ENCODE measurements at places on chromosomes 7 and 10. TPM values are rescaled to one million over a fixed set of nuclear protein-coding genes. Genes with fewer than 3 reads are reported as not detected.

Gene GIMAP7
- total RNA-seq, result 27.3 TPM

Gene TUBAL3
- total RNA-seq, result not detected

Gene ITGA8
- total RNA-seq, result 7.1 TPM

Gene C10orf143
- total RNA-seq, result 3.7 TPM

Gene SLC25A13
- 30.5 TPM for total RNA-seq

Gene LRGUK
- total RNA-seq, result 0.87 TPM

Gene ZC3HAV1L
- total RNA-seq, result 13.6 TPM

Gene STEAP4
- total RNA-seq, result 94.1 TPM

Gene TNPO3
- total RNA-seq, result 34.7 TPM

Gene ACTA2
- total RNA-seq, result 204 TPM

Gene HIP1
- 38.4 TPM for total RNA-seq

Gene ACSM6
- total RNA-seq, result not detected

Gene HHEX
- total RNA-seq, result 6.8 TPM

Gene HKDC1
- 0.10 TPM for total RNA-seq

Gene PPP1R17
- total RNA-seq, result not detected

GRCh38 chr7:27912751-27913150, 172.8 kb downstream of the TAX1BP1 start:
- DNase-seq, result no peak

- no peak for DNase-seq
Measured at GRCh38 chr7:41576166-41576565, 126.7 kb downstream of the INHBA start.

- DNase-seq, result no peak
Measured at GRCh38 chr10:75593692-75594556, 162.5 kb downstream of the LRMDA start.

DNA sequence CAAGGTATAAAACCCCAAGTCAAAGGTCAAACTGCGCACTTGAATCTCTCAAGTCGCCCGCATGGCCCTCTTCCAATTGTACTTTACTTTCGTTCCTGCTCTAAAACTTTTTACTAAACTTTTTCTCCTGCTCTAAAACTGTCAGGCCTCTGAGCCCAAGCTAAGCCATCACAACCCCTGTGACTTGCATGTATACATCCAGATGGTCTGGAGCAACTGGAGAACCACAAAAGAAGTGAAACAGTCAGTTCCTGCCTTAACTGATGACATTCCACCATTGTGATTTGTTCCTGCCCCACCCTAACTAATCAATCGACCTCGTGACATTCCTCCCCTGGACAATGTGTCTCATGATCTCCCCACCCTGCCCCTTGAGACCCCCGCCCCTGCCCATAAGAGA, 35.6 kb upstream of the PIK3CG start:
- no peak for DNase-seq

DNA sequence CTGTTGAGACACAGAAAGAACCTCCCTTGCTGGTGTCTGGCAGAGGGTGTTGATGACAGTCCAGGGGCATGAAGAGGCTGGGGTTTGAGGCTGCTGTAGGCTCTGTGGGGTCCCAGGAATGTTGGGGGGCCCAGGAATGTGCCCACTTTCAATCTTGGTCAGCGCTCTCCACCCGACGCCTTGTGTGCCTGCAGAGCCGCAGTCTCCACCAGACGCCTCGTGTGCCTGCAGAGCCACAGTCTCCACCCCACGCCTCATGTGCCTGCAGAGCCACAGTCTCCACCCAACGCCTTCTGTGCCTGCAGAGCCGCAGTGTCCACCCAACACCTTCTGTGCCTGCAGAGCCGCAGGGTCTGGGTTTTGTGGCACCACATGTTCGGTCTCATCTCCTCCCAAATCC, 84.0 kb downstream of the ADARB2 start:
- peak; percentile 74 for DNase-seq

DNA sequence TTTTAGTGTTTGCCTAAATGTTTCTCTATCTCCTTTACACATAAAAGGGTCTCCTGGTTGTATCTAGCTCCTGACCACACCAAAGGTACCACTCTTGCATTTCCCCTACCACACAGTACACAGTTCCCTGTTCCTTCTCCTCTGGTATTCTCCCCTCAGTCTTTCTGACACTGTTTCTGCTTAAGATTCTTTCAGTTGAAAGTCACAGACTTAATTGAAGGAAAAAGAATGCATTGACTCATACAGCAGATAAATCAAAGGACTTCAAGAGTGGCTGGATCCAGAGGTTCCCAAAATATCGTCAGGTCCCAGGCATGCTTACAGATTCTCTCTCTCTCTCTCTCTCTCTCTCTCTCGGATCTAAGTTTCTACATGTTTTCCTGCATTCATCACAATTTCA, 185.6 kb upstream of the LRGUK start:
- DNase-seq, result no peak

- no peak for DNase-seq
Measured at GRCh38 chr10:23433701-23434100, 5.2 kb upstream of the OTUD1 start.

DNA sequence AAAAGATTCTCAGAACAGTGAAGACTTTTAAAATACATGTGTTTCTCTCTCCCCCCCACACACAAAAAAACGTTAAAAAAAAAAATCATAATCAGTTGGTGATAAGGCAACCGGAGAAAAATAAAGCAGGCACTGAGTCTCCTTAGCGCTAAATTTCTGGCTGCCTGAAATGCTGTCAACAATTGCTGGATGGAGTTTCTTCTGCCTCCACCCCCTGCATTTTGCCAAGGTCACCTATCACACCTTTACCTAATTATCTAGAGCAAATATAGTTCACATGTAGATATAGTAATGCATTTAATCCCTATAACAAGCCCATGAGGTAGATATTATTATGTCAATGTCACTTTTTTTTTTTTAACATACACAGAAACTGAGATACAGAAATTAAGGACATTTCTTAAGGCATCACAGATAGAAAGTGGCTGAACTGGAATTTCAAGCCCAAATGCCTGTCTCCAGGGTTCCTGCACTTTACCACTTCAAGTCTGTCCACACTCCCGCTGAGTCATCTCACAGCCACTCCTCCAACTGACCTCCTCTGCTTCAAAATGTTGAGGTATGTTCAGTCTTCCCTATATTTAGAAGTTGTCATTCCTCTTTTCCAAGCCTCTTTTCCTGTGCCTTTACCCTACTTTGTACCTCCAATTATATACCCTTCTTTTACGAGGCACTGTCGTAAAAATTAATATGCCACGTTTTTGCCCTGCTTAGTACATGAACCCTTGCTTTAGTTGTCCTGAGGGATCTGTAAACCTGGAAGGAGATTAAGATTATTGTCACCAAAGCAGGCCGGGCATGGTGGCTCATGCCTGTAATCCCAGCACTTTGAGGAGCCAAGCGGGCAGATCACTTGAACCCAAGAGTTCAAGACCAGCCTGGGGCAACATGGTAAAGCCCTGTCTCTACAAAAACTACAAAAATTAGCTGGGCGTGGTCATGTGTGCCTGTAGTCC, 72.8 kb upstream of the MPP7 start:
- DNase-seq, result no peak

GRCh38 chr7:38858259-38858884, 50.6 kb downstream of the VPS41 start:
- DNase-seq, result no peak

DNA sequence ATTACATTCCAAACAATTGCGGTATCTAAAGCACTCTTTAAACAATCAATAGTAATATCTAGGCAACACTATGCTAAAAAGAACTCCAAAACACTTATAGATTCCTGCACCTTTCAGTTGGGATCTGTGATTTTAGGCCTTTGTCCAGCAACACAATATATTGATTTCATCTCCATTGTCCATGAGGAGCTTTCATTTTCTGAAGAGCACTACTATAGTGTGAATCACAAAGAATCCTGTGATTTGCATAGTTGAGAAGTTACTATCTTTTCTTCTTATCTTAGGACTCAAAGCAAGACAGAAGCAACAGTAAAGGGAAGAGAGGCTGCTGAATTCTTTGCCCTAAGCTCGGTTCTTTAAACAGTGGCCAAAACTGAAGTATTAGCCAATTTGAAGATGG, 846.8 kb downstream of the IPMK start:
- DNase-seq, result no peak

DNA sequence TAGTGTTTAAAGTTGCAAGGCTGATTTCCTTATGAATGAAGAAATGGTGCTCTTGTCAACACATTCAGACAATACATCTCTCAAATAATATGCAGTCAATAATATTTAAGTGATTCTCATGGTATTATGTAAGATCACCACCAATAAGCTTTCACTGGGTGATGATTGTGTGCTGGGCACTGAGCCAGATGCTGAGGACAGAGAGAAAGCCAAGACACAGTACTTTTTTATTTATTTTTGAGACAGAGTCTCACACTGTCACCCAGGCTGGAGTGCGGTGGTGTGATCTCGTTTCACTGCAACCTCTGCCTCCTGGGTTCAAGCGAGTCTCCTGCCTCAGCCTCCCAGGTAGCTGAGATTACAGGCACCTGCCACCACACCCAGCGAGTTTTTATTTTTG, 130.6 kb upstream of the LSM8 start:
- DNase-seq, result no peak

GRCh38 chr10:52679117-52679516, 93.5 kb downstream of the MBL2 start:
- DNase-seq, result no peak

DNA sequence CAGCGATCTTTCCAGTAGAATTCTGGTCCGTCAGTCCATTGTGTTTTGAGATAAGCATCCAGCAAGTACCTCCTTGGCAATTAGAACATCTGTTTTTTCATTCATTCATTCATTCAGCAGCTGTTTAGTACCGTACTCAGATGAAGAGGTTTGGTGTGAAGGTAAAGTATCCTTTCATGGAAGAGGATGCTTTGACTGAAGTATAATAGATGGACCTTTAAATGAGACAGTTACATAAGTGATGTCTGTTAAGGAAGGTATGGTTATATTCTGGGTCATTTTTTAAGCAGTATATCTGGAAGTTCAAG, 1.2 kb downstream of the MAPK8 start:
- DNase-seq, result no peak

- DNase-seq, result no peak
Measured at GRCh38 chr10:91604553-91605534, 28.0 kb downstream of the PPP1R3C start.

- DNase-seq, result no peak
Measured at GRCh38 chr10:73628405-73628804, 12.9 kb downstream of the MYOZ1 start.

GRCh38 chr7:102288285-102288930, 1.7 kb downstream of the SH2B2 start:
- no peak for DNase-seq

DNA sequence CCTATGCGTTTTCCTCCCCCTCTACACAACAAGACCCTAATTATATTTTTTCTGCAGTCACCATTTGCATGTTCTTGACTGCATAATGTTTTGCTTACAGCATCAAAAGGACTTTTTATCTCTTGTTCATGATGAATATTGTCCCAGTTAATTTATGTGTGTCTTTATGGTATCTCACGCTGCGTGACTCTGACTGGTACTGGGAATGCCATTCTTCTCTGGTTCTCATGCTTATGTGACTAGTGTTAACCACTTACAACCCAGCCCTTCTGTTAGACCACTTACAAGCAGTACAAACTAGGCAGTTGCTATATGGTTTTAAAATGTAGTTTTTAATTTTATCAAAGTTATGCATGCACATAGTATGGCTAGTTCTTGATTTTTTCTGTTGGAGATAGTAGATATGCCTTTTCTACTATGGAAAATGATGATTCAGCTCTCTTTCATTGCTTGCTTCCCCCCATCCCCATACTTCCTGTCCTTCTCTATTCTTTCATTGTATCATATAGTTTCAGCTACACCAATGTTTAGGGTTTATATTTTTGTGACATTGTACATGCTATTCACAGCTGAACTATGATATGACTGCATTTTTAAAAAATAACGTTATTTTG, 24.9 kb downstream of the BZW2 start:
- DNase-seq, result no peak

GRCh38 chr10:69972981-69973397, 79.7 kb upstream of the MACROH2A2 start:
- no peak for DNase-seq

DNA sequence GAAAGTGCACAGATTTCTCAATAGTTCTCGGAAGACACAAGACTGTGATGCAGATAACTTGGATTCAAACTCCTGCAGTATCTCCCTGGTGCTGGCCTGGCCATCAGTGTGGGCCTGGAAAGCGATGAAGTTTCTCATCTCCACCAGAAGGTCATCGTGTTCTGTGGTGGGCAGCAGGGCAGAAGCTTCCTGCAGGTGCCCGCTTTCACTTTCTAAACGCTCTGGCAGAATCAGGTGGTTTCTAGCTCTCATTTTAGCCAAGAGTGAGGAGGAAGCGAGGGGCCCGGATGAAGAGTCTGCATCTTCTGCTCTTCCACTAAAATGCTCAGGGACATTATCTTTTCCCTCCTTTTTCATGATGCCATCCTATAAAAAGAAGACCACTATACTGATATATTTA, 63.0 kb upstream of the DRGX start:
- no peak for DNase-seq

- no peak for DNase-seq
Measured at GRCh38 chr7:33392148-33392547, 262.8 kb downstream of the BBS9 start.

DNA sequence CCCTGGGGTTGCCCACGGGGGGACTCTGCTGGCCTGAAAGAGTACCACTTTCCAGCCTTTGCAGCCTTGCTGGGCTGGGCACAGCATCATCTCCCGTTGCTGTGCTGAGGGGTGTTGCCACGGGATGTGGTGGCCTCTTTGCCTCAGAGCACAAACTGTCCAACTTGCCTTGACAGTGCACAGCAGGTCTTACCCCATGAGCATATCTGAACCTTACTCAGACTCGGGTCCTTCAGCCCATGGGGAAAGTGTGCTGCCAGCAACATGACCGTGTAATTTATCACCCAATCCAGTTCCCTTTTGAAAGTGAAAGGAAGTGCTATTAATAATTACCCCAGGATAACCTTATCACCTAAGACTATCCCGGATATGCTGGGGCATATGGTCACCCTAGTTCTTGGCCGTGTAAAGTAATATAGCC, 46.8 kb downstream of the TBXAS1 start:
- no peak for DNase-seq

DNA sequence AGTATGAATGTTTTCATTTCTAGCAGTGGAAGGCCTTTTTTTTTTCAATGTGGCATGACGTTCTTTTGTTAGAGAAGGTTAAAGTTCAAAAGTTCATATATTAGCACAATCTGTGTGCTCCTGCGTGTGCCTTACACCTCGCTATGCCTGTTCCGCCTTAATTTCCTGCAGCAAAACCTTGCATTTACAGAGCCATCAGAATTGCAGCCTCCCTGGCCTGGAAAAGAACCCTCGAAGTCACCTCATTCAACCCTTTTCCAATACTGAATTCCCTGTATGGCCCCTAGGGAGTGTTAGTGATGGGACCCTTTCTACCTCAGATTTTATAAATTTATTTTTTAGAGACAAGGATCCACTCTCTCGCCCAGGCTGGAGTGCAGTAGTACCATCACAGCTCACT, 103.5 kb upstream of the ZNF438 start:
- no peak for DNase-seq

DNA sequence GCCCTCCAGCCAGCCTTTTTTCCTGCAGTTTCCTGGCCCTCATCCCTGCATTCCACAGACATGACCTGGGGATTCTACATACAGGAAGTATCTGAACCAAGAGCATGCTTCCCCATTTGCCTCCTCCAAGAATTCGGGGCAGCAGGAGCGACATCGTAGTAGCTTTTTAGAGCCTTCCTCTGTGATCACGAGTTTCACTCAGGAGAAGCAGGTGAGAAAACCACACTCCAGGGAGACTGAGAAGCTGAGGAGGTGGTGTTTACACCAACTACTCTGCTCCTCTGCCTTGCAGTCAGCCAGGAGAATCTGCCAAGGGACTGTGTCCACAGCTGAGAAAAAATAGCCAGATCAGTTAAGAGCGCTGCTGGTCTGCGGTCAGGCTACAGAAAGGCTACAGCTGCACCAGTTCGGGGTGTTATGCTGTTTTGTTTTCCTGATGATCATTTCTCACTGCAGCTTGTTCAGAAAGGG, 54.1 kb downstream of the HSPA12A start:
- DNase-seq, result peak; percentile 43
